ENCODE measurements at places on chromosomes 6 and 20.

DNA sequence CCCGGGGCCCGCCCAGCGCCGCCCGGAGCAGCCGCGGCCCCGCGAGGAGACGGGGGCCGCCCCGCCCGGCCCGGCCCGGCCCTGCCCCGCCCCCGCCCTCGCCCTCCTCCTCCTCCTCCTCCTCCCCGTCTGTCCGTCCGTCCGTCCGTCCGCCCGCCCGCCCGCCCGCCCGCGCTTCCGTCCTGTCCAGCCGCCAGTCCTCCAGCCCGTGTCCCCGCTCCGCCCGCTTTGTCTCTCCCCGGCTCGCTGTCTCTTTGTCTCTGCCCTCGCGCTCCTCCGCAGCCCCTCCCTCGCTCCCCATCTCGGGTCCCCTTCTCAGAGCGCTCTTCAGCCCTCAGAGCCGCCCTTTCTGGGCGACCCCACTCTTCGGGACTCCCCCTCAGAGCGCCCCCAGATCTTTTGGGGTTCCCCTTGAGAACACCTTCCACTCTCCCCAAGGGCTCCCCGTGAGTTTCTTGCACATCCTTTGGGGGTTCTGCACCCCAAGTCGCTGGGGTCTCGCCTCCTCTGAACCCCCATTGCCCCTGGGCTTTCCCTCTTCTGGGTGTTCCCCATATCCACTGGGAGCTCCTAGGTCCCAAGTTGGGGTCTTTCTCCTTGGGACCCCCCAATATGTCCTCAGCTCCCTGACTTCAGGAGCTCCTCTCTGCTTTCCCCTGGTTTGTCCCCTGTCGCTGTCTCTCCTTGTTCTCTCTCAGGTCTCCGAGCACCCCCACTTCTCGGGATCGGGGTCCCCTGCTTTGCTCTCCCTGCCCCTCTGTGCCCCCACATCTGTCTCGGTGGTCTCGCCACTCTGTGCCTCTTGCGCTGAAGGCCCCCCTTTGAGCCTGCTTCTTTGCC is 79.5 kb upstream of the MYL9 start:
- peak; percentile 51 for DNase-seq

DNA sequence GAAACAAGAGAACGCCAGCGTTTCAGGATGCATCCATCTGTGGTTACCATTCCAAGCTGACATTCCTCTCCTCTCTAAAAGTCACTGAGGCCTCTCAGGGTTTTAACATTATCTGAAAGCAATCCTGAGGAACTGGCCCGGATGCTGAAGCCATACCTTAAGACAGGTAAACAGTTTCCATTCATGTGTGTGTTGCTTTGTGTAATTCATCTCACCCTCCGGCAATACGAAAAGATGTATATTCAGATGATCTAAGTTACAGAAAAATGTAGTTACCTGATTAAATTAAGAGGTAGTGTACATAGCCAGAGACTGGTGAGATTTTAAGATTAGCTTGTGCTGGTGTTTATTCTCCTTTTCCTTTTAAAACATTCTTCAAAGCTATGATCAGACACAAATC is 68.4 kb upstream of the BACH2 start:
- no peak for DNase-seq

DNA sequence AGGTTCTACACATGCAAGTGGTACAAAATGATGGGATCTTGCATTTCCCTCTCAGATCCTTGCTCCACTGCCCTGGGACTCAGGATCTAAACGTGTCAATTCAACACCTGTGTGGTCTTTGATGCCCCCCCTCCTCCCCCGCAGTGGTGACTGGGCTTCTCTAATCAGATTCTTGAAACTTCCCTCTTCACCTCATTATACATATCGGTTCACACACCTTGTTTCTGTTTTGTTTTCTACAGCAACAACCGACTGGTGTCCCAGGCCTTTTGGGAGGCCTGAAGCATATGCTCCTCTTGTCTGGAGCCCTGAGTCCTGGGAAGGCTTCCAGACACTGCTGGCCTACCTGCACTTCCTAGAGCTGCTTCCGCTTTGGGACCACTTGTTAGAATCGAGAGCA is 20.0 kb downstream of the SAMD3 start:
- DNase-seq: no peak

DNA sequence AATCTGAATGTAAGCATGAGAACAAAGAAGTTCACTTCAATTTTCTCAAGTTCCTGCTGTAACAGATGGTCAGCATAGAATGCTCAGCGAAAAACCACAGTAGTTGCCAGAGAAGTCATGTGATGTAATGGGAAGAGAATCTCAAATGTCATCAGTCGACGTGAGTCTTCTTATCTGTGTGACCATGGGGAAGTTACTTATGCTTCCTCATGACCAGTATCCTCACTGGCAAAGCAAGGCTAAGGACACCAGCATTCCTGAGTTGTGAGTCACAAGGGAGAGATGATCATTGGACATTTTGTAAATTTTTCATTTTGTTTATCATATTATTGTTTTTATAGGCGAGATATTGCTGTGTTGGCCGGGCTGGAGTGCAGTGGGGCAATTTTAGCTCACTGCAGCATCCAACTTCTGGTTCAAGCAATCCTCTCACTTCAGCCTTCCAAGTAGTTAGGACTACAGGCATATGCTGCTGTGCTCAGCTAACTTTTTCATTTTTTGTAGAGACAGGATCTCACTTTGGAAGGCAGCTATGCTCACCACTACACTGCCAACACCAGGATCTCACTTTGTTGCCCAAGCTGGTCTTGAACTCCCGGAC is 21.9 kb downstream of the SGK1 start:
- DNase-seq: peak; percentile 98

DNA sequence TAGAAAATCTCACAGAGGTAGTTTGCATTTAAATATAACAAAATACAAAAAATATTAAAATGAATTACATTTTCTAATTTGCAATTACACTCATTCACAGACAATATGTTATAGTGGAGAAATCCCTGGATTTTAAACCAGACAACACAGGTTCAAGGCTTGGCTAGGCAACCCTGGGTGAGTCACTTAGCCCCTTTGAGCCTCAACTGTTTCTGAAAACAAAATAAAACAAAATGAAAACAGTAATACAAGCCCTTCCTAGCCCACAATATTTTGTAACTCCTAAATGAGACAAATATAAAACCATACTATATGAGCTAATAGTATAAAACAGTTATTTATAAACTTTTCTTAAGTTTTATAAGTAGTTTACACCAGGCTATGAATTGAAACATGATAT is 41.0 kb downstream of the UQCC1 start:
- no peak for DNase-seq

DNA sequence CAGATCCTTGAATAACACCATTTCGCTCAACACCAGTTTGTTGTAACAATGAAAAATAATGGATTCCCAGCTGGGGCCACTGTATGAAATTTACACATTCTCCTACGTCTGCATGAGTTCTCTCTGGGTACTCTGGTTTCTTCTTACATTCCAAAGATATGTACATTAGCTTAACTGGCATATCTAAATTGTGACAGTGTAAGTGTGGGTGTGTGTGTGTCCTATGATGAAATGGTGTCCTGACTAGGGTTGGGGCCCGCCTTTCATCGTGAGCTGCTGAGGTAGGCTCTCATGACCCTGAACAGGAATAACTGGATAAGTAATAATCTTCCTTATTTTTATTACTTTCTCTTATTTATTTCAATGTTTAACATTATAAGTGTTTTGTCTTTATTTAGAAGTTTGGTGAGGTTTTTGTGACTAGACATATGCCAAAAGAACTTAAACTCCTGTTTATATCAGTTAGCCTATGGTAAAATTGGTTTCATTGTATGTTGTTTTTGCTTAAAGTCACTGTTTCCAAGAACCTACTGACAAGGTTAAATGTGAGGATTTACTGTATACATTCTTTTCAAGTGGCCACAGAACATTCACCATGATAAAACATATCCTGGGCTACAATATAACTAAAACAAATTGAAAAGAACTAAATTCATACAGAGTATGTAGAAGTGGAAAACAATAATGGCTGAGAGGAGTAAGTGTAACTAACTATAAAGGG is 42.4 kb downstream of the RBL1 start:
- peak; percentile 10 for DNase-seq

DNA sequence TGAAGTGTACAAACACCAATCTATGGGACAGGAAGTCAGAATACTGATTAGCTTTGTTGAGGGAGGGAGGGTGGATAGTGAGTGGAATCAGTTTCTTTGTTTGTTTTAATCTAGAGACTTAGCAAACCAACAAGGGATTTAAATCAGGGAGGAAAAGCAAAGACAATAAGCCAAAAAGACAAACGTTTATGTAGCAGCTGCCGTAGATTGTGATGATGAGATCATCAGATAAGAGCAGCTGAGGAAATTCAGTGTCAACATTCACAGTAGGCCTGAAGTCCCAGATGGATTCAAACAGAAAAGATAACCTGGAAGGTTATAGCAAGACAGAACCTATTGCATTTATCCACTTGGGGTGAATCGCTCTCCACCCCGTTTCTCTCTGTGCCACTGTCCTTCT is 104.9 kb upstream of the SYNDIG1 start:
- DNase-seq: no peak

GRCh38 chr6:75819776-75820487 is 70.9 kb downstream of the MYO6 start:
- no peak for DNase-seq

GRCh38 chr6:4478098-4478497 is 298.1 kb upstream of the CDYL start:
- no peak for DNase-seq

DNA sequence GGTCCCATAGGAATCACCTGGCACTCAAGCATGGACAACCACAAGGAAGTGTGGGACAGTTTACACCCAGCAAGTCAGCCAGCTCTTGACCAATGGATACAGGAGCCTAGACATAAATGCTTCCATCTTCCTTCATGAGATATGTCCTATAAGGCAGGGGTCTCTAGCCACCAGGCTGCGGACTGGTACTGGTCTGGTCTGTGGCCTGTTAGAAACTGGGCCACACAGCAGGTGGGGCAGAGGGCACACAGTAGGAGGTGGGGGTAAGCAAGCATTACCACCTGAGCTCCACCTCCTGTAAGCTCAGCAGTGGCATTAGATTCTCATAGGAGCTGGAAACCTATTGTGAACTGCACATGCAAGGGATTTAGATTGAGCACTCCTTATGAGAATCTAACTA is 437.1 kb downstream of the CD109 start:
- DNase-seq: no peak

GRCh38 chr20:16321291-16321690 is 252.0 kb downstream of the KIF16B start:
- DNase-seq: no peak

- peak; percentile 82 for DNase-seq
These were observed 25.5 kb upstream of the FKBP1A start for GRCh38 chr20:1418350-1418749.

DNA sequence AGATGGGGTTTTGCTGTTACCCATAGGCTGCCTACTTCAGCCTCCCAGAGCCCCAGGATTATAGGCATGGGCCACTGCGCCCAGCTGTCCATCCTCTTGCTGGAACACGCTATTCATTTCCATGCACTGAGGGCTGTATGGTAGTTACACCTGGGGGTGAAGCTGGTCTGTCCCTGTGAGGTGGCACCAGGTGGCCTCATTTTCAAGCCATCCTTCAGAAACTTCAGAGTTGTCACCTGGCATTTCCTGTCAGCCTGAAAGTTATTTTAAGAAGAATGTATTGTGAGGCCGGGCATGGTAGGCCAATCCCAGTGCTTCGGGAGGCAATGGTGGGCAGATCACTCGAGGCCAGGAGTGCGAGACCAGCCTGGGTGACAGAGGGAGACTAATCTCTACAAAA is 147.6 kb downstream of the DTNBP1 start:
- DNase-seq: no peak

DNA sequence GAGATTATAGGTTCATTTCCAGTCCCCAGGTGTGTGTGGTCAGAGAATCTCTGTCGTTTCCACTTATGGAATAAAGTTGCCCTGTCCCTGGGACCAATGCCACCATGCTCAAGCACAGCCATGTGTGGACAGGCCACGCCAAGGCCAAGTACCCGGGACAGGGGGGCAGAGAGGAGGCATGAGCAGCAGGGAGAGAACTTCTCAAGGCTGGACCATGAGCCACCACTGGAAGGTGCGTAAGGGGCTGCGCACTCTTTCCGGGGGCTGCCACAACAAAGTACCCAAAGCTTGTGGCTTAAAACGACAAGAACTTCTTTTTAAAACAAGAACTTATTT is 209.2 kb upstream of the KCNQ5 start:
- no peak for DNase-seq

GRCh38 chr6:1363298-1363697 is 26.1 kb upstream of the FOXF2 start:
- no peak for DNase-seq

DNA sequence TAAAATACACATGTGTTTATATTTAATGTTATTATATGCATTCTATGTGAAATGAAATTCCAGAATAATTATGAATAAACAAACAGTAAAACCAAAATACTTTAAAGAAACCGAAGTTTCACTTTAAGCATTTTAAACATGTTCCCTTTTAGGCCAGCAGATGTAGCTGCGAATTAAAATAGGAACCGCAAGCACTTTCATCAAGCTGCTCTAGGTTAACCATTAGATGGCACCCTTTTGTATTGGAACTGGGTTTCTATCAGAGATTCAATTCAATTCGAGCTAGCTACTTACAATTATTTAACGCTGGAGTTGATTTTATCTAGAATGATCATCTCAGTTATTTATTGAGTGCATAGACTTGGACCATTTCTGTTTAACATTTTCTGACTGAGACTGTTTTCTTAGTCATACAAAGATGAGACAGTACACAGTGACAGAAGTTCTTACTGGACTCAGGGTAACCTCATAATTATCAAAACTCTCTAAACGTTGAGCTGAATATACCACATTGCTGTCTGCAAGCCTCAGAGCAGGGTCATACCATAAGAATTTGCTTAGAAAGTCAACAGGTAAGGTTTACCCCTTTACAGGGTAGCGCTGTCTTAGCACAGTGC is 8.5 kb downstream of the TMEM242 start:
- peak; percentile 76 for DNase-seq

DNA sequence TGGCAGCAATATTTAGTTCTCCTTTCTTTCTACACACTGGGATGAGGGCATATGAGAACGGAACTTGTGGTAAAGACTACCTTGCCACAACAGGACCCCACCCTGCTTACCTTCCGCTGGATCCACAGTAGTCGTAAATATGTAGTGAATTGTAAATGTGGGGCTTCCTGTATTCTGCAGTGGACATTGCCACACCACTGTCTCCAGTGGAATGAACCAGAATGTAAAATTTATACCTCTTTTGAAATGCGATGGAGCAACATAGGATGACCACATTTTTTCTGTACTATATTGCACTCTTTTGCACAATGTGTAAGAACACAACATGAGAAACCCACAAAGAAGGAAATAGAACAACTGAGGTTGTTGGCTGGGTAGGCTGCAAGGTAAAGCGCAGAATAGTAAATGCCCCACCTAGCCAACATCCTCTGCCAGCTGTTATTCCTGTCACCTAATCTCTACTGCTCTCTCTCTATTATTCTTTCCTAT is 16.1 kb upstream of the RIPOR2 start:
- no peak for DNase-seq

DNA sequence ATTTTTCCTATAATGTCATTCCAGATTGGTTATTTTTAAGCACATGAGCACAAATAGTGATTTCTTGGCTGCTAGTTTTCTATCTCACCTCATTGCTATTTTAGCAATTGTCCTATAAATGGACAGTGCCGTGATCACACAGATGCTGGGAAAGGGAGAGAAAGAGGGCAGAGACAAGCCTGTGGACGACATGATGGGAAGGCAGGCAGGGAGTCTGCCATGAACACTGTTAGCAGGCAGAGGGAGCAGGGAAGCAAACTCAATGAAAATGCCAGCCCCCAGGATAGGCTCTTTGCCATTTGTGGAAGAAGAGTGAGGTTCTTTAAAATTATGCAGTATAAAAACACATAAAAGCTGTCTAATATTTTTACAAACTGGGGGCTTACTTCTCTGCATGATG is 96.8 kb downstream of the ADTRP start:
- DNase-seq: no peak

GRCh38 chr20:37417617-37418467 is 71.9 kb downstream of the SRC start:
- DNase-seq: no peak
